ENCODE measurements at places on chromosomes 13 and 19.

- DNase-seq = no peak
These were observed 17.8 kb downstream of the POP4 start for GRCh38 chr19:29623726-29624488.

DNA sequence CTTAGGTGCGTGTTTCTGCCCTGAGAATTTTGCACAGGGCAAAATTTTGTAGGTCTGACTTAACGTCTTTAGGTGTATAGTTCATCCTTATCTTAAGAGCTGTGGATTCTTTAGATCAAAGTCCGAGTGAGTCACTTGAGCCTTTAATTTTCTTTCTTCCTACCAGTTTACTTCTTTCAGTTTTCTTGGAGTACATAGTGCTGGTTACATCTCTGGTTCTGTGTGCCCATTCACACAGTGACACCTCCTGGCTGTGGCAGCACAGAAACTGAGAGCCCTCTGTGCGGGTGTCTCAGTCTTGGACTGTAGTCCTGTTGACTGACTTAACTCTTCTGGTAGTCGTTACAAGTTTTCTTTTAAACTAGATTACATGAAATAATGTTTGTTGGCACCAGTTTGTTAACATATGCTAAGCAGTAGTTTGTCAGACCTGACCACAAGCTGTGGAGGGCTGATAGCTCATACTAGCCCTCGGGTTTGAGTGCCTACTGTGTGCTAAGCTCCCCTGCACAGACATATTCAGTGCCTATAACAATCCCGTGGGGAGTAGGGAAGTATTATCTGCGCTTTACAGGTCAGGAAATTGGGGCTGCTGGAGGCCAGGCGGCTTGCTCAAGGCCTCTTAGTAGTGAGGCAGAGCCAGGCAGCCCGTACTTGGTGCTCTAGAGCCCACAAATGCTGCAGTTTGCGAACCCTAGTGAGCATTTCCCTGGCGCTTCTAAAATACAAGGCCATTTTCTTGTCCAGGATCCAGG, 1.6 kb downstream of the GATAD2A start:
- DNase-seq = peak; percentile 66

DNA sequence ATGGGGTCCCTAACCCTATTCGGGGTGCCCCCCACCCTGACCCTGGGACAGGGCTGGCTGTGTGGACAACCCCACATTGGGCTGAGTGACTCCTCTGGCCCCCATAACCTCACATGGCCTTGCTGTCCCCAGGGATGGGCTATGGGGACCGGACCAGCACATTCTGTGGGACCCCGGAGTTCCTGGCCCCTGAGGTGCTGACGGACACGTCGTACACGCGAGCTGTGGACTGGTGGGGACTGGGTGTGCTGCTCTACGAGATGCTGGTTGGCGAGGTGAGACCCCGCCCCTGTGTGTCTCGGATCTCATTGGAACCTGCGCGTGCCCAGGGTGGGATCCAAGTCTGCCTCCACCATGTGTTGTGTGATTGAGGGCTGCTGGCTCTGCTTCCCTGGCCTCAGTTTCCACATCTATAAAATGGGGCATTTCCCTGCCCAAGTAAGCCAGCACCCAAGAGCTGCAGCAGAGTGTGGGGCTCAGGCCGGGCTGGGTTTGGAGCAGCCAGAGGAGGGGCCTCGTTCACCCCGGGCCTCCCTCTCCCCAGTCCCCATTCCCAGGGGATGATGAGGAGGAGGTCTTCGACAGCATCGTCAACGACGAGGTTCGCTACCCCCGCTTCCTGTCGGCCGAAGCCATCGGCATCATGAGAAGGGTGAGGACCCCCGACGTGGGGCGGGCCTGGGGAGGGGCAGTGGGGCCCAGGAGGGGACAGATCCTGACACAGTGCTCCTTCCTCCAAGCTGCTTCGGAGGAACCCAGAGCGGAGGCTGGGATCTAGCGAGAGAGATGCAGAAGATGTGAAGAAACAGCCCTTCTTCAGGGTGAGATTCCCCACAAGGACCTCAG, 4.9 kb downstream of the PTGER1 start:
- no peak for DNase-seq

GRCh38 chr13:72820156-72820897, 38.4 kb downstream of the PIBF1 start:
- DNase-seq = no peak

- peak; percentile 85 for DNase-seq
These were observed at the start of gene FLT3LG for GRCh38 chr19:49473868-49474541. Gene FLT3LG, plus strand, starts transcription at chr19:49474215. Its CDS starts 425 bp downstream, at chr19:49474640.

- DNase-seq = no peak
These were observed 109.5 kb upstream of the TSC22D1 start for GRCh38 chr13:44685641-44686040.

DNA sequence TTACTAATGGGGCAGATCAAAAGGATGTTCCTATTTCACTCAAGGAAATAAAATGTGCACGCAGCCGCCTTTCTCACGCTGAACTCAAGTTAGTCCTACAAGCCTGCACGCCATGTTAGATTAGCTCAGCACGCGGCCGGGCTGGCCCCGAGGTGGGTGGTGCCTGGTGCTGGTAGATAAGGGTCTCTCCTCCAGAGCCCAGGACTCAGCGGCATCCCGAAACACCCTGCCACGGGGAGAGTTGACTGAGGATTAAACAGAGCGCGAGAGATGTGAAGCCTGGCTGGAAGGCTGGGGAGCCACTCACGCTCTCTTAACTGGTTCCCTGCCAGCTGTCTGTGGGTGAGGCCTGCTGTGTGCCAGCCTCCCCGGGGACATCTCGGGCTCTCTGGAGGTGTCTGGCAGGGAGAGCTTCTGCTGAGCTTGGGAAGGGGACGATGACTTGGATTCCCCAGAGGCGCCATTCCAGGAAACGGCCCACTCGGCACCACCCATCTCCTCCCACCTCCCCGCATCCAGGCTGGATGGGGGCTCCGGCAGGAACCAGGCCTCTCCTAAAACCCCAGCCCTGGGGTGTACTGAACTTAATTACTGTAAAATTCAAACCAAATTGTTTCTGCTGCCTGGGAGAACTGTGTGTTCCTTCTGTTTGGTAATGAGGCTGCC, 122.2 kb downstream of the KDM4B start:
- DNase-seq = no peak

DNA sequence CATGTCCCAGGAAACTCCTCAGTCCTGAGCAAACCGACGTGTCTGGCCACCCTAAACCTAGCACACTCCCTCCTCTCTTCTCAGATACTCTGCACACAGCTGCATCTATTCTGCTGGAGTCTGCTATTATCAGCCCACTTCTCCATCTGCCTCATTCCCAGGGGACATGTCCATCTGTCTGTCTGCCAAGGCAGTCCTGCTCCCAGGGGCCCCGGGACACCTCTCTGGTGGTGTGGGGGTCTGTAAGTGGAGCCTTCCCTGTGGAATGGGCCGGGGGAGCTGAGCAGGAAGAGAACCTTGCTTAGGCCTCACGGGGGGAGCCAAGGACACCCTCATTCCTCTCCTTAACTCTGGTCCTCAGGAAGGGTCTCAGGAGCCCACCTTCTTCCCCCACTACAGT, 72.7 kb downstream of the ERICH6B start:
- no peak for DNase-seq

DNA sequence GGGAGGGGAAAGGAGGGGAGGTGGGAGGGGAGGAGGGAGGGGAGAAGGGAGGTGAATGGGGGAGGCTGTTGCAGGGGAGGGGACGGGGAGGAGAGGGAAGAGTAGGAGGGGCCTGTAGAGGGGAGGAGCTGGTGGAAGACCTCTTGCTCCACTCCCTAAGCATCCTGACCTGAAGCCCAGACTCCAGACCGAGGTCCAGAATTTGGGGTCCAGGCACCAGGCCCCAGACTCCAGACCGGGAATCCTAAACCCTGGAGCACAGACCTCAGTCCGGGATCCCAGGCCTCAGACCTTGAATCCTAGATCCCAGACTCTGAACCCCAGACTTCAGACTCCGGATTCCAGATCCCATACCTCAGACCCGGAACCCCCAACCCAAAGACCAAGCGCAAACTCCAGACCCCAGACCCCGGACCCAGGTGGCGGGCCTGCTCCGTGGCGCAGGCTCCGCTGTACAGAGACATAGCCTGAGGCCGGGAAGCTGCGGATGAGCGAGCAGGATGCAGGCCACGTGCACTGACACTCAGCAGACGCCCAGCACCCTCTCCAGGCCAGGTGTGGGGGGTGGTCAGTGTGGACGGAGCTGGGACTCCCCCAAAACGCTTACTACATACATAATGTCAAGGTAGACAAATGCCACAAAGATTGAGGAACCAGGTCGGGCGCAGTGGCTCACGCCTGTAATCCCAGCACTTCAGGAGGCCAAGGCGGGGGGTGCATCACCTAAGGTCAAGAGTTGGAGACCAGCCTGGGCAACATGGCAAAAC, 710 bp upstream of the BTBD2 start:
- peak; percentile 65 for DNase-seq

GRCh38 chr19:49518033-49518432, 5.6 kb downstream of the FCGRT start:
- no peak for DNase-seq

DNA sequence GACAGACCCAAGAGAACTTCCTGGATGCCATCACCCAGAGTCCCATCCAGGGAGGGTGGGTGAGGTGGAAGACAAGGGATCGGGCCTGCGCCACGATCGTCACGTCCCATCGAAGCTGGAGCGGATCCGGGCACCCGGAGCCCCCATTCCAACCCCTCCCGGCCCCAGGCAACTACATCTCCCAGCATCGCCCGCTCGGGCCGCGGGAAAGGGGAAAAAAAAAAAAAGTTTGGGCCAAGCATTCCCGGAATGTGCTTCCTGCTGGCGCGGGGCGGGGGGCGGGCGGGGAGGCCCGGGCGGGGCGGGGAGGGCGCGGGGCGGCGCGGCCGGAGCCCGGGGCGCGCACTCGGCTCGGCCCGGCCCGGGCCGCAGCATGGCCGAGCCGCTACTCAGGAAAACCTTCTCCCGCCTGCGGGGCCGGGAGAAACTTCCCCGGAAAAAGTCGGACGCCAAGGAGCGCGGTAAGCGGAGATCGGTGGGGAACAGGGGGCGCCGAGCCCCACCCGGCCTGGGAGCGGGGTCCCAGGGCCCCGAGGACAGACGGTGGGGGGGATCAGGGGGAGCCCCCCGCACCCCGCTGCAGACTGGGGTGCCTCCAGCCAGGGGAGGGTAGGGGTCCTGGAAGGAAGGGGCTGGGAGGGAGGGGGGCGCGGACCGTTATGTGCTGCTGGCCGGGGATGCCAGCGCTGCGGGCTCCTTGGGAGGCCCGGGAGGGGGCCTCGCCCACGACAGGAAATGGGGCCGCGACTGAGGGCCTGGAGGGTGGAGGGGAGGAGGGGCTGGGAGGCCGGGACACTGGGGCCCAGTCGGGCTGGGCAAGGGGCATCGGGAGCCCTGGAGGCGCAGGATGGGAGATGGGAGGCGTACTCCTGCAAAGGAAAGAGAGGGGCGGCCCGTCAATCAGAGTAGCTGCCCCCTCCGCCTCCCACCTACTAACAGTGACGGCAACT, at the start of gene SYDE1:
Gene SYDE1, plus strand, starts transcription at position 341 of the 950 bp plus-strand sequence. Its CDS starts 33 bp downstream, at position 374.
- no peak for DNase-seq

DNA sequence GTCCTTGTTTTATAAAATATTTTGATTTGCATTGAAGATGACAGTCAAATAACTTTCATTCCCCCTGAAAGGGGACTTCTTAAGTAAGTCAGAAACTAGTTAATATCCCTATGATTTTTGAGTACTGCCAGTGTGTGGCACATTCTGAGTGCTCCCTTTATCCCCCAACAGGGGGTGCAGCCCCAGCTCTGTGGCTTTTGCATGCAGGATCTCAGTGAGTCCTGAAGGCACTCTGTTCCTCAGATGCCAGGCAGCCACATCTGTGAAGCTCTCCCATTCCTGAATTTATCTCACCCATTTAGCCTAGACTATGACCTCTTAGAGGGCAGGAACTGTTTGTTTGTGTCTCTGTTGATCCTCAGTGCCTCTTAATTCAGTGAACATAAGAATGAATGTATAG, 123.1 kb downstream of the CDK8 start:
- peak; percentile 16 for DNase-seq

- DNase-seq = no peak
These were observed 880 bp upstream of the C19orf12 start for GRCh38 chr19:29715701-29716581.

DNA sequence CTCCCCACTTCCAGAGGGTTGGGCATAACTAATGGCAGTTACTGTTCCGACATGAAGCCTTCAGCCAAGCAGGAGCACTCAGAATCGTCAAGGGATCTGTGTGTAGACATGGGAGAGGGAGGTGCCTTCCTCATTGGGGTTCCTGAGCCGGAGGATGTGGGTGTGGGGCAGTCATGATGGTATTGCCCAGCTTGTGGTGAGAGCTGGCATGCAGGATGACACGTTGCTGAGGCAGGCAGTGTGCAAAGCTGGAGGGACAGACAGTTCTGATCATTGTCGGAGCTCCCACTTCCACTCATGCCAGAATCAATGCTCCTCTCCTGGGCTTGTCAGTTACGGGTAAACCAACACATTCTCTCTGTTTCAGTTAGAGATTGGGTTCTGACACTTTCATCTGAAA, 83.9 kb upstream of the TSC22D1 start:
- no peak for DNase-seq

- peak; percentile 88 for DNase-seq
These were observed 81.1 kb upstream of the SIAH3 start for GRCh38 chr13:45932676-45933075.

- peak; percentile 83 for DNase-seq
These were observed 82.5 kb downstream of the AKAP11 start for GRCh38 chr13:42354241-42355091.

- no peak for DNase-seq
These were observed 434.1 kb downstream of the ZNF536 start for GRCh38 chr19:30806311-30806710.

DNA sequence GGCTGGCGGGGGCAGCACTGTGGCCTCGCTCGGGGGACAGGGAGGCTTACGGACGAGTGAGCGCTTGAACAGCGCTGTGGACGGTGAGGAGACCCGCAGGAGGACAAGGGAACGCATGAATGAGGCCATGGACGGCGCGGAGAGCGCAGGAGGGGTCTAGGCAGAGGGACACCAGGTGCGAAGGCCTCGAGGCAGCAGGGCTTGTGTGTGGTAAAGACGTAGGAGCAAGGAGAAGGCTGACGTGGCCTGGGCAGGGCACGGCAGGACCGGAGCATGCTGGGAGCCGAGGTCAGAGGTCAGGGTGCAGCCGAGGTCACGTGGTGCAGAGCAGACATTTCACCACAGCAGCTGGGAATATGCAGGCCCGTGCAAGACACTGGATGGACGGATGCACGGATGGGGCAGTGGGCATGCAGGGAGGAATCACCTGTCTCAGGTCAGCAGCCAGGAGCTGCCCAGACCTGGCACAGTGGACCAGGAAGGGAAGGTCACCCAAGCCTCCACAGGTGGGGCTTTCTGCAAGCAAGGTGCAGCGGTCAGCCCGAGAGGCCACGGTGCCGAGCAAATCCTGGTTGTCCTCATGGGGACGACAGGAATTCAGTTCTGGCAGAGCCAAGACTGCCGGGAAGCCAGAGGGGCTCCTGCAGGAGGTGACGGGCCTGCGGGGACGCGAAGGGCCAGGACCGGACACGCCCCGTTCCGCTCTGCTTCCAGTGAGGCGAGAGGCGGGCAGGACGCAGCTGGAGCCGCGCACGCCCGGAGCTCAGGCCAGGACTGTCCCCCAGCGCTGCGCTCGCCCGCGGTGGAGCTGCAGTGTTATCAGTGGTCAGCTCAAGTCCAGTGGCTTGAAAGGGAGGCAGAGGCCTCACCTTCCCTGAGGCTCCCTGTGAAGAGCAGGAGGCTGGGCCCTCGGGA, 72.2 kb downstream of the RASA3 start:
- DNase-seq = no peak

- DNase-seq = no peak
These were observed 23.1 kb downstream of the GAS6 start for GRCh38 chr13:113840541-113841352.

- DNase-seq = no peak
These were observed 43.8 kb upstream of the DCUN1D2 start for GRCh38 chr13:113534236-113534860.

- DNase-seq = no peak
These were observed 81.0 kb upstream of the MBNL2 start for GRCh38 chr13:97141097-97141496.

GRCh38 chr19:41192574-41193429, at the start of gene CYP2S1:
Gene CYP2S1, plus strand, starts transcription at chr19:41193219. Its CDS starts 46 bp downstream, at chr19:41193265.
- DNase-seq = peak; percentile 66
